ENCODE measurements at places on chromosomes 5 and 9. TPM values are rescaled to one million over a fixed set of nuclear protein-coding genes. Genes with fewer than 3 reads are reported as not detected.

The F2RL2 gene
- 2.0 TPM for total RNA-seq

The TIGD6 gene
- total RNA-seq, result 4.7 TPM

- DNase-seq, result no peak
Measured at GRCh38 chr5:139745800-139746690, 49.6 kb upstream of the PSD2 start.

The ORM2 gene
- total RNA-seq, result not detected

The ATP6V1G1 gene
- 338 TPM for total RNA-seq

The CCNI2 gene
- 1.6 TPM for total RNA-seq

- DNase-seq, result no peak
Measured at GRCh38 chr5:64634997-64635686, 55.2 kb upstream of the SHISAL2B start.

DNA sequence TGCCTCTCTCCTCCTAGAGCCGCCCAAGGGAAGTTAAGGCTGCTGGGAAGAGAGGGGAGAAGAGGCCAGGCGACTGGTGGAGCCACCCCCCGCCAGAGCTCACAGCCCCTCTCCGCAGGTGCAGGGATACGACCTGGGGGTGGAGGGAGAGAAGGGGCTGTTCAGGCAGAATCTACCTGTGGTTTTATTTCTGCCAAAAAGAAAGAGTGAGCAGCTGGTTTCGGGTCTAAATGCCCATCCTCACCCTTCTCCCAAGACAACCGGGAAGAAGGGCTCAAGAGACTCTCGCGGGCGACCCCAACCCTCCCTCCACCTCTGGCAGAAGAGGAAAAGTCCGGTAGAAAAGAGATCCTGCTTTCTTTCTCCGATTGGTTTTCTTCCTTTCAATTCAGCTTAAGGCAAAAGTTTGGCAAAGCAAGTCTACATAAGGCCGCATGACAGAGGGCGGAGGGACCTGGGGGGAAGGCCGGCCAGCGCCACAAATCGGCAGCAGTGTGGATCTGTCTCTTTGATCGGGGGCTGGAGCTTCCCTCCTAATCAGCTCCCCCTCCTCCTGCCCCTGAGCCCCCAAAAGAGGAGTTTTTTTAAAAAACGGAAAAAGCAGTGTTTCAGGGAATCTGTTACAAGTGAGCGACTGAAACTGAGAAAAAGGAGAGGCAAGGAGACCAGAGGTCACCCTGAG is 16.3 kb downstream of the FAM78A start:
- no peak for DNase-seq

DNA sequence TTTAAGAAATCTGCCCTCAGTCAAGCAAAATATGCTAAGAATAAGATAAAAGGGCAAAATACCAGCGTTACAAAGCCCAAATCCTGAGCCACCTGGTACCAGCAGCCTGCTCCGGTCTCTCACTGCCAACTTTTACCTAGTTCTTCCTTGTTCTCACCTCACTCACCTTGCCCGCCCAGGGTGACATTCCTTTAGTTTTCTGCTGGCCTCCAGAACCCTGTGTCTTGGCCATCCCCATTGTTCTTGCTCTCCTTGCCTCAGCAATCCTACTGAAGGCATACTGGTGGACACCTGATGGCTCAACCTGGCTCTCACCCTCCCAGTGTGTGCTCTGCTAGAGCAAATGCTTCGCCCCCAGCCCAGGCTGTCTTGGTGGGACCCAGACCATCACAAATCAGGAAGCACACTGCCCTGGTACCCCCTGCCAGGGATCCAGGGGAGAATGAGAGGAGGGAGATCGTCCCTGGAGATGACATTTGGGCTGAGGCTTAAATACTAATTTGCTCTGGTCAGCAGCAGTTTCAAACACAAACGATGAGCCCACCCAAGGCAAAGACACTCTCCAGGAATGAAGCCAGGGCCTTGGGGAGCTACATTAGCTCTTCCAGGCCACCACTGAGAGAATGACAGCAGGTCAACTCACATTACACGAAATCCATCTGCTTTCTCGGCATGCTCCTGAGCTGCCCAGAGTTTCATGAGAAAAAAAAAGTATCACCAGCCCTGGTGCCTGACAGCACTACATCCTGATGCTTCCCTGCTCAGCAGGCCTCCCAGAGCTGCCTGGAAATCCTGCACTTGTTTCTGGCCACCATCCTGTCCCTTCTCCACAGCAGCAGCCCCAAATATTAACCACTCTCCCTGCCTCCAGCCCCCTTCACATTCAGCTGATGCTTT is 12.2 kb upstream of the SEPTIN8 start:
- DNase-seq, result no peak

GRCh38 chr5:121299153-121299552 is 552.5 kb upstream of the FTMT start:
- no peak for DNase-seq

DNA sequence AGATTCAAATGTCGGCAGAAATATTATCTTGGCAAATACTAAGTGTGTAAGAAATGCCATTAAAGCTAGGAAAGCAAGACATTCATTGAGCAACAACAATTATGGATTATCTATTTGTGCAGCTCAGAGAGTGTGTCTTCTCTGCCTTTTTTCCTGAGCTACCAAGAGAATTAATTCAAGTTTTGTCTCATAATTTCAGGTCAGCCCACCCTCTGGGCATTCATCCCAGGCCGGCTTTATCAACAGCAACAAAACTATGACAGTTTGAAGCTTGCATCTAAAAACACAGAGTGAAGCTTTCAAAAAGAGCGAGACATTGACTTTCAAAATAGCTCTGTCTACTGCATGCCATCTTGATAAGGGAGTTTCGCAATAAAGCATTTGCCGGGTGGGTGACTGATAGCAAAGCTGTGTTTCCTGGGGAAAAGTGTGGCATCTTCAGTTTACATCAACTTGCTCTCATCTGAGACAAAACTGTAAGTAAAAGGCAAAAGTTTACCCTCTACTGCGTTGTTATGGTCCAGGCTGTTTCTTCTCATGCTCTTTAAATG is 182.4 kb downstream of the IRX1 start:
- no peak for DNase-seq

- no peak for DNase-seq
Measured at GRCh38 chr5:108983461-108984092, 235.9 kb downstream of the FER start.

DNA sequence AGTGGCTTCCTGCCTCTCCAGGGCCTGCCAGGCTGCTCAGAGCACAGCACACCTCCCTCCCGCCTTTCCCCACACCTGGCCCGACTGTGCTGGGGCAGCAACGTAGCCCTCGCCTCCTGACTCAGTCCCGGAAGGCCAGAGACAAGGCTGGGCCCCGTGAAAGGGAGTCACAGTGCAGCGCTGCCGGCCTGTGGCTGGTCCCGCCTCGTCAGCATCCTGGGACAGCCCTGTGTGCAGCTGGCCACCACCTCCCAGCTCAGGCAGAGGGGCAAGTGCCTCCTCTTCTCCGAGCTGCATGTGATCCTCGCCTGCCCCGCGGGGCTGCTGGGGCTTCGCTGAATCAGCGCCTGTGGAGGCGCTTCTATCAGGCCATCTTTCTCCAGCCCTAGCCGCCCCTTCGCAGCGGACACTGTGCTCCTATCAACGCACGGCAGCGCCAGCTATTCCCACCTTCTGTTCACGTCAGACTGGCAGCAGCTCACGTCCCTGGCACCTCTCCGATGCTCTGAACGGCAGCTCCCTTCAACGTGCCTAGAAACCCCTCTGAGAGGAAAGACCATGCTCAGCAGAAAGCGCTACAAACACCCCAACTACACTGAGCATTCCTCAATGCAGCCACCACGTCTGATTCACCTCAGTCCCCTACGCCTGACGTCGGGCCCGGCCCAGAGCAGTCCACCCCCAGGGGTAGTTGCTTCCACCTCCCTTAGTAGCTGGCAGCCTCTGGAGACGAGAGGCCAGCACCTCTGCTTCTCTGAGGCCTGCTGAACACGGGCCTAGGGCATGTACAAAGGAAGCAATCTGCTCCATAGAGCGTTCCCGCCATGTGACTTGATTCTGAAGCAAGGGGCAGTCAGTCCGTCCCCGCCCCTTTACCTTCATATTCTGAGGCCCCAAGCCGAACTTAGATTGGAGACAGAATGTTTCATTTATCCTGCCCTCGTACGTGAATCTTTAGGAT is 78.8 kb downstream of the GPR21 start:
- DNase-seq, result no peak

- DNase-seq, result no peak
Measured at GRCh38 chr9:90697808-90698207, 55.2 kb upstream of the DIRAS2 start.

DNA sequence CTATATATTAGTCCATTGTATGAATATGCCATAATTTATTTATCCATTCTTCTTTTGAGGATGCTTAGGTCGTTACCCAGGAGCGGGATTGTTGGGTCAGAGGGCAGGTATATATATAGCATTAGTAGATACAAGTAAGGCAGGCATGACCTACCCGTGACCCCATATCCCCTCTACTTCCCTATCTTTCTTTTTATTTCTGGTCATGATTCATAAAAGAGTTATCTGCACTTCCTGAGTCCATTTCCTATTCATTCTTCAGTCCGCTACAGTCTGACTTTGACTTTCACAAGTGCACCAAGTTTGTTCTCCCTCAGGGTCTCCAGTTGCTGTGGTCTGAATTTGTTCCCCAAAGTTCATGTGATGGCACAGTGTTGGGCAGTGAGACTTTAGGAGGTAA is 6.9 kb downstream of the RHOBTB3 start:
- DNase-seq, result no peak

The SH2D3C gene
- 0.17 TPM for total RNA-seq

DNA sequence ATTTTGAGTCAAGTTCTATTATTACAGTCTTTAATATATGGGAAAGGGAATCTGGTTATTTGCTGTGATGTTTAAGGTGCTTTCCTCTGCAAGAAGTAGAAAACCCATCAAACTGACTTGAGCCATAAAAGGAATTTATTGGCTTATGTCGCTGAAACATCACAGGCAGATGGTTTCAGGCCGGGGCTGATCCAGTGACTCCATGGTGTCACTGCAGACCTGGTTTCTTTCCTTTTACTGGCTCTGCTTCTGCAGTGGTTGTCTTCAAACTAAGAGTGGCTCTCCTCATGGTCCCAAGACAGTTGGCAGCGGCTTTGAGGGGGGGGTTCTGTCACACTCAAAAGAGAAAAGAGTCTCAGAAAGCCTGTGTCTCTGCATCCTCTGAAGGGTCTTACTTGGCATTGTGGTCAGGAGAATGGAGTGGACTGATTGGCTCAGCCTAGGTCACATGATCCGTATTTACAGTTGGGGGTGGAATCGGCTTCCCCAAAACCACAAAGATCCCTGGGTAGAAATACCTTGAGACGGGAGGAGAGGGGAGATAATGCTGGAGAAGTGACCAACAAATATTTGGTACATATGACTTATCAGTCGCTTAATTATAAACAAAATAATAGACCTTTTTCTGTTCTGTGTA is 106.3 kb downstream of the DAPK1 start:
- no peak for DNase-seq

The CEL gene
- 0.68 TPM for total RNA-seq

DNA sequence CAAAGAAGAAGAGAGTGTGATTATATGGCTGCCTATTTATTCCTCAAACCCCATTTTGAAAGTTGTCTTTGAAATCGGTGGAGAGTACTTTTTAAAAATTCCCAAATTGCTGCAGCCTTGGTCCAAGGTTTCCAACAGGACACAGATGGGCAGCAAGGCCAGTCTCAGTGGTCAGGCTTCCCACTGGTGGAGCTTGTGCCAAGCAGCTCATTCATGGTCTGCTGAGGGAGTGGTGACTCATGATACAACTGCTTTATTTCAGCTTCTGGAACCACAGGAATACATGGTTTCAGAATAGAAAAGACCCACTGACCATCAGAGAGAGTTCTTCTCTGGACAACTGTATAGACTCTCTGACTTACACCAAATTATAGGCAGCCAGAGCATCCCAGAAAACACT is 673.1 kb upstream of the KLF4 start:
- peak; percentile 72 for DNase-seq

DNA sequence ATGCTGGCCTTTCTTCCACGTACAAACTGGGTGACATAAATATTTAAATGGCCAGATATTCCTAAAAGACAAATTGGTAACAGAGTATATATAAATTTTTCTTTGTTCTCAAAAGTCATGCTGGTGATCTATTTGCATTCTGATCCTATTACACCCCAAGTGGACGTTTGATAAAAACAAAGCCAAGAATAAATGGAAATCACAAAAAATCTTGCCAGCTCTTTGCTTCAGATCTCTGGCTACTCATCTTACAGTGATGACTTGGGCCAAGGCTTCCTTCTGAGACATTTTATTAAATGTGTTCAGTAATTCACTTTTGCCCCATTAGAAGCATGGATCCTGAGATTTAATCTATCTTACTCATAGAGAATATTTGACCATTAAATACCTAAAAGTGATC is 444.3 kb upstream of the PIK3R1 start:
- no peak for DNase-seq

The SKP1 gene
- total RNA-seq, result 222 TPM

The STPG3 gene
- total RNA-seq, result not detected

DNA sequence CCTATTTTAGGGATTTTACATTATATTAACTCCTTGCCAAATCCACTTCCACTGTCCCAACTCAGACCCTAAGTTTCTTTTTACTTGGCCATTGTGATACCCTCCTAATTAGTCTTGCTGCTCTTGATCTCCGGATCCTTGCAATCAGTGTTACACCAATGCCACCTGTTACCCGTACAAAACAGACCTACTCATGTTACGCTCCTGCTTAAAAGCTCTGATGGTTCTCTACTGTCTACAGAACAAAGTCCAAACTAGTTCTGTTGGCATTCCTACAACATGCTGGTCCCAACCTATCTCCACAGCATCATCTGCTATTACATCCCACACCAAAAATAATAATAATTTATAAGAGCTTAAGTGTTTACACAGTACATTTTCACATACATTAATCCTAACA is 9.8 kb downstream of the ECPAS start:
- no peak for DNase-seq

DNA sequence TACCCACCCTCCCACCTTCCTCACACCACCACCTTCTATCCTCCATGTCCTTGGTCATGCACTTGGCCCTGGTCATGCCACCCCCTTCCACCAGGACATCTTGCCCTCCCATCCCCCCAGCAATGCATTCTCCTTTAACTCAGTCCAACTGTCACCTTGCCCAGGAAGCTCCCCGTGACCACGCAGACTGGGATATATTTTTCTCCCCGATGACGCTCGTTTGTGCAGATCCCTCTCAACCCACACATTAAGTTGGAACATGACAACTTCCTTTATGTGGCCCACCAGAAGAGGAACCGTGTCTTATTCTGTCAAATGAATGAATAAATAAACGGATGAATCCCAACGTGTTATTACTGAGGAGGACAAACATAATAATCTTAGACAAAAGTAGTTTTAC is 82.8 kb upstream of the TAS2R1 start:
- DNase-seq, result no peak

DNA sequence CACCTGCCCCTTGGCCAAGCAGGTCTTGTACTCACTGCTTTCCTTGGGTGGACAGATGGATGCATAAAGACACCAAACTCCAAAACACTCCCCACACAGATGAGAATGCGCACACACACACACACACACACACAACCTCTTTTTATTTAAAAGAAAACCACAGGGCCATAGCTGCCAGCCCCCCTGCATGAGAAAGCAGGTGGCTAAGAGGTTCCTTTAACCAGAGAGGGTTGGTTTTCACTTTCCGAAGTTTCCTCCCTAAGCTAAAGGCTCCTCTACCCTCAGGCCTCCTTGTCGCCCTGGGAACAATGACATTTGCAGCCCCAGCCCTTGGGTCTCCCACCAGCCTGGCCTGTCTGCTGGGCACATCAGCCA is 11.1 kb downstream of the NR5A1 start:
- DNase-seq, result no peak

GRCh38 chr5:99030906-99031440 is 102.2 kb upstream of the CHD1 start:
- DNase-seq, result no peak

All from kidney epithelial cell (primary cell).